ENCODE measurements at places on chromosomes 5 and 9.

GRCh38 chr5:111927191-111927590, 170.2 kb upstream of the NREP start:
- DNase-seq, result no peak

DNA sequence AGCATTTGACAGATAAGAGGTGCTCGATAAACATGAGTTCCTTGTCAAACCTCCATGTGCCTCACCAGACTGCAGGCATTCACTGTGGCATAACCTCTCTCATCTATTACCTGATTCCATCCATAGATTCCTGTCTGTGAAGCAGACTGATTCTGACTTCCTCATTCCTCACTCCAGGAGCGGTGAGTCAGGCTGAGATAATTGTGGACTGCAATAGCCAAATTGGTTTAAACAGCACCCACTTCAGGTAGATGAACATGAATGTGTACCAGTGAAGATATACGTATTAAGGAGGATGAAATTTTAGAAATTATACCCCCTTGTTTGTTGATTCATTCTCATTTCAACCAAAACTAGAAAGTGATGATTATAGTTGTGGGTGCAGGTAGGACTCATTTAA, 391.2 kb downstream of the HINT1 start:
- no peak for DNase-seq

GRCh38 chr5:171575386-171575785, 155.9 kb downstream of the FGF18 start:
- DNase-seq, result no peak

DNA sequence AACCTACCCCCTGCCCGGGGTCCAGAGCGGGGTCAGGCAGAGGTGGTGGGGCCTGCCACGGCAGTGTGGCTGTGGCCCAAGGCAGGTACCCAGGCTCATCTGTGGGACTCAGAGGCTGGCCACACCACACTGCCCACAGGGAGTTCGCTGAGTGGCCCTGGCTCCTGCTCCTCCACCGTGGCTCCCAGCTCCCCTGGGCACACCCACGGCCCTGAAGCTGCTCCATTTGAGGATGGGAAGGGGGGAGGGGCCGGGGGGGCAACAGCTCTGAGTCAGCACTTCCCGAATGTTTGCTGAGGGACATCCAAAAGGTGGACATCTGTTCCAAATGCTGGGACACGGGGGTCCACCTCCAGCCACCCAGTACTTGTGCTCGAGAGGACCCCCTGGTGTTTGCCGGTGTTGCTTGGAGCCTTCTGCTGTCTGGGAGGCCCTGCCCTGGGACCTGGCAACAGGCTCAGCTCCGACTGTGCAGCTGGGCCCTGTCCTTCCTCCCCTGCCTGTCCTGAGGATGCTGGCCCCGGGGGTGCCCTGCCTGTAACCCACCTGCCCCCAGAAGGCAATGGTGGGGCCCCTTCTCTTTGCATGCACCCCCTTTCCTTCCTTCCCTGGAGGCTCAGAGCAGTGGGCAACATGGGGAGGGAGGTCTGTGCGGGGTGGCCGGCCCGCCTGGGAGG, 2.5 kb upstream of the NRARP start:
- no peak for DNase-seq

DNA sequence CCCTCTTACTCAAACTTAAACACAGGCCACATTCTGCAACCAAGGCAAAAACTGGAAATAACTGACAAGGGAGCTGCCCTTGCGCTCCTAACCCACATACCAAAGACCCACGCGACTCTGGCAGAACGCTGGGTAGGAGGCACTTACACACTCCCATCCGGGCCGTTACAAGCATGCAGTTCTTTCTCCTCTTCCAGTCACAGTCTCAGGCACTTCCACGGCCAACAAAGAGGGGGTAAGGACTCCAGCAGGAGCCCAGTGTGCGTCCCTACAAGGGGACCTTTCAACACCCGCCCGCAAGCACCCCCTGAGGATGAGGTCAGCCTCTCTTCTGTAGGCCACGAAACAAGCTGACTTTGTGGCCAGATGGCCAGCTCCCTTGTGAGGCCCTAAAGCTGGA, 57.4 kb downstream of the SERINC5 start:
- DNase-seq, result no peak

- DNase-seq, result no peak
Measured at GRCh38 chr5:42828671-42829070, 17.0 kb upstream of the SELENOP start.

DNA sequence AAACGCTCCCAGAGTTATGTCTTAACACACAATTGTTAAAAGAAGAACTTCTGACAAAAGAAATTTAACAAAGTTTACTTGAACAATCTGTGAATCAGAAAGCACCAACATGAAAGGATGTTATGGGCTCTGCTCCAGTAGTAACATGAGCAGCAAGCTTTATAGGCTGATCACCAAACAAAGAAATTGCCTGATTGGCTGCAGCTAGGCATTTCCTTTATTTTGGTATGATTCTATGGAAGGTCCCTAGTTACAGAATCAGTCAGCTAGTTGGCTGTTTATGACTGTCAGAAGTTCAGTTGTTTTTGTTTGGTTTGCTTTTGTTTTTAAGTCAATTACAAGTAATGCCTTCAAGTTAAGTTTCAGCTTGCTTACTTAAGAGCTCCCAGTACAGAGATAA, 102.4 kb upstream of the SMC2 start:
- DNase-seq, result peak; percentile 14

DNA sequence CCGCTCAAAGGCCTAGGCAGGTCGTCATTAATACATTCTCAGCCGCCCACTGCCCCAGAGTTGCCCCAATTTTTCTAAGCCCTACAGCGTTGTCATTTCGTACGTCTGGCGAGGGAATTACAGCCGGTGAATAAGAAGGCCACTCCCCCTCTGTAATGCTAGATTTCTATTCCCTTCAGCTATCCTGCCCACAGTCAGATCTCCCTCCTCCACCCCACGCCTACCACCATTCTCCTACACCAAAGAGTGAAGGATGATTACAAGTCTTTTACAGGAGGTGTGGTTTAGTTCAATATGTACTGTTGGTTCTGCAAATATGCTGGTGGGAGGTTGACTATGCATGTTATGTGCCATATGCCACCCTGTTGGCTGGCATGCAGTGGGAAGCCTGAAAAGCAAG, 83.7 kb upstream of the SMIM15 start:
- DNase-seq, result no peak

GRCh38 chr9:23663946-23664345, 162.1 kb downstream of the ELAVL2 start:
- no peak for DNase-seq

DNA sequence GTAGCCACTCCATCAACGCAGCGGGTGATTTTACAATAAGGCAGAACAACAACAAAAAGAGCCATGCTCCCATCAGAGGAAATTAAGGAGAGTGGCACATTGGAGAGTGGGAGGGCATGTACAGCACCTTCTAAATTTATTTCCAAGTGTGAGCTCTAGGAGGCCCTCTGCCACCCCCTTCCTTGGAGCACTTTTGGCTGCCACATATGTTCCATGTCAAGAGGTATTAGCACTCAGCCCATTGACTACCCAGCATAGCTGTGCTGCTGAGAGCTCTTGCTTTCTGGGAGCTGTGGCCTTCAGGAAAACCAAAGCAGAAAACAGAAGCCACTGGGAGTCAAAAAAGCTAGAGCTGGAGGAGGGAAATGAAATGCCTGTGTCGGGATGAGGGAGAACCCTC, 200.2 kb upstream of the PANK3 start:
- no peak for DNase-seq

- DNase-seq, result no peak
Measured at GRCh38 chr5:107831612-107832395, 161.1 kb upstream of the EFNA5 start.

DNA sequence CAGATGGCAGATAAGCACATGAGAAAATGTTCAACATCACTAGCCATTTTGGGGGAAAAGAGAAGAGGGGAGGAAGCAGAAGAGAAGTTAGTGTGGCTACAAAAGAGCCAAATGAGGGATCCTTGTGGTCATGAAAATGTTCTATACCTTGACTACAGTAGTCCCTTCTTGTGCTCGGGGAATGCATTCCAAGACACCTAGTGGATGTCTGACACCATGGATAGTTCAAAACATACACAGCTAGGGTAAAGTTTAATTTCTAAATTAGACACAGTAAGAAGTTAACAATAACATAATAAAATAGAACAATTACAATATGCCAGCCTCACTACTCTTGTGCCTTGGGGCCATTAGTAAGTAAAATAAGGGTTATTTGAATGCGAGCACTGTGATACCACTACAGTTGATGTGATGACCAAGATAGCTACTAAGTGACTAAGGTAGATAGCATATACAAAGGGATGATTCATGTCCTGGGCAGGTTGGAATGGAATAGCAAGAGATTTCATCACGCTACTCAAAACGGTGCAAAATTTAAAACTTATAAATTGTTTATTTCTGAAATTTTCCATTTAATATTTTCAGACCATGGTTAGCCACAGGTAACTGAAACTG, 344.1 kb downstream of the NR2F1-AS1 start:
- DNase-seq, result no peak

DNA sequence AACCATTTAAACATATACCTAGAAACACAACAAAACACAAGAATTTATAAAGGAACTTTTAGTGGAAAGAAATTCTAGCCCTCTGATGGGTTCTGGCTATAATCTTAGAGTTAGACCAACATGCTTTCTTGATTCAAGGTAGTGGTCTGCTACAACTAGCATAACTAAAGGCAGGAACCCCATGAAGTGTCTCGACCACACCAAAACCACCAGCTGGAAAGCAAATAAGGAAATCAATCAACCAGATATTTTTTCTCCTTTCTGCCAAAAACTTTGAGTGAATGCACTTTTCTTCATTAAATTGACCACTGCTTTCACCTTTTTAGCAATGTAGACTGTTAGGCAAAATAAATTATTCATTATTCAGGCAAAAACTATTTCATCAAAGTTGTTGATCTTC, 346.4 kb downstream of the EBF1 start:
- DNase-seq, result no peak

DNA sequence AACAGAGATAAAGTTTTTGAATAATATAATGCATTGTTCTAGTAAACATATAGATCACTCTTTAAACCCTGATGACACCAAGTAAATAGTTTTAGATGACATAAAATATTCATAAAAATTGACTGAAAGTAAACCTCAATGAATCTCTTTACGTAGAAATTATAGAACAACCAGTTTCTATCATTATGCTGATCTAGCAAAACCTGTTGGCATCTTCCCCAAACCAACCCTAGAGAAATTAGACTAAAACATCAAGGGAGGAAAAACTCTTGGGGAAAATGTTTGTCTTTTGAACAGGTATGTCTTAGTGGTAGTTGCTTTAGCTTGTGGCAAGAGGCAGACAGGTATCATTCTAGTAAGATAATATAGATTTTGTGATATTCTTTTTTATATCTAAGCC, 747.0 kb upstream of the CDH6 start:
- no peak for DNase-seq

- DNase-seq, result no peak
Measured at GRCh38 chr9:111630182-111630963, 761 bp upstream of the DNAJC25 start.

- DNase-seq, result no peak
Measured at GRCh38 chr9:116798521-116798920, 111.4 kb downstream of the TRIM32 start.

GRCh38 chr5:108588323-108588722, 159.4 kb upstream of the FER start:
- DNase-seq, result no peak

GRCh38 chr9:68755752-68756151, 50.7 kb downstream of the PIP5K1B start:
- no peak for DNase-seq

GRCh38 chr5:32439086-32439642, 5.4 kb downstream of the ZFR start:
- no peak for DNase-seq

Measured in skeletal muscle cell (primary cell).